ENCODE measurements at places on chromosomes 1 and 21.

DNA sequence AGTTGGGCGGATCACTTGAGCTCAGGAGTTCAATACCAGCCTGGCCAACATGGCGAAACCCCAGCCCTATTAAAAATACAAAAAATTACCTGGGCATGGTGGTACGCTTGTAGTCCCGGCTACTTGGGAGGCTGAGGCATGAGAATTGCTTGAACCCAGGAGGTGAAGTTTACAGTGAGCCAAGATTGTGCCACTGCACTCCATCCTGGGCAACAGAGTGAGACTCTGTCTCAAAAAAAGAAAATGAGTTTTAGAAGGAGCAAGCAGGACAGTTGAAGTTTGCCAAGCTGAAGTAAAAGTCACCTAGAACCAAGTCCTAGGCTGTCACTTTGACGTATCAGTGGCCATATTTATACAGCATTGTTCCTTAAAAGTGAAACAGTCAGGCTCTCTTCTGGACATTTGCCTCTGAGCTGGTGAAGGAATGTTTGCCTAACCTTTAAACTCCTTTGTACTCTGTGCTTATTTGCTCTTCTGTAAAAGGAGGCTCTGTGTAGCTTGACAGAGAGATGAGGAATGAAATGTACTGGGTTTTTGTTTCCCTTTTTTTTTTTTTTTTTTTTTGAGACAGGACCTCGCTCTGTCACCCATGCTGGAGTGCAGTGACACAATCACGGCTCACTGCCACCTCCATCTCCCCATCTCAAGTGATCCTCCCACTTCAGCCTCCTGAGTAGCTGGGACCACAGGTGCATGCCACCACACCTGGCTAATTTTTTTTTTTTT, 2.8 kb downstream of the RAB4A start:
- H3K36me3 ChIP-seq, result no peaks in the 10 kb centered on the region
- H3K4me1 ChIP-seq, result peaks cover 9% of the 10 kb centered on the region
- no peak overlapping the region for H3K4me3 ChIP-seq

GRCh38 chr1:233112186-233113008, 162.0 kb downstream of the NTPCR start:
- H3K27me3 ChIP-seq, result no peaks in the 10 kb centered on the region
- DNase-seq, result no peak
- no peak overlapping the region for H3K27ac ChIP-seq
- H3K4me3 ChIP-seq, result no peak overlapping the region
- no peaks in the 10 kb centered on the region for H3K36me3 ChIP-seq

DNA sequence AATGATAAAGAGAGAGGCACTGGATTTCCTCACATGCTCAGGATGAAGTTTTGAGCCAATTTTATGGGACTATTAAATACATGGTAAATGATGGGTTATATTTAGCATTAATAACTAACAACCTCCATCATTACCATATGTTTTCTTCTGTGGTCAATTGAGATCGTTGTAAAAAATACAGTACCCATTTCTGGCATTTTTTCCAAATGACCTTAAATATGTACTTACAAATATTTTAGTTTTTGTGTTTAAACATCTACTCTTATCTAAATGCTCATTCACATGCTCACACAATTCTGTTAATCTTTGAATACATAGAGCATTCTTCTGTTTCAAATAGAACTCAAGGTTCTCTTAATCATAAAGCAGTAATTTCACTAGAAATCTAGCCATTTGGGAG, 330.0 kb upstream of the BRINP3 start:
- H3K4me1 ChIP-seq, result no peaks in the 10 kb centered on the region
- H3K27me3 ChIP-seq, result no peaks in the 10 kb centered on the region
- no peaks in the 10 kb centered on the region for H3K36me3 ChIP-seq
- H3K4me3 ChIP-seq, result no peak overlapping the region

DNA sequence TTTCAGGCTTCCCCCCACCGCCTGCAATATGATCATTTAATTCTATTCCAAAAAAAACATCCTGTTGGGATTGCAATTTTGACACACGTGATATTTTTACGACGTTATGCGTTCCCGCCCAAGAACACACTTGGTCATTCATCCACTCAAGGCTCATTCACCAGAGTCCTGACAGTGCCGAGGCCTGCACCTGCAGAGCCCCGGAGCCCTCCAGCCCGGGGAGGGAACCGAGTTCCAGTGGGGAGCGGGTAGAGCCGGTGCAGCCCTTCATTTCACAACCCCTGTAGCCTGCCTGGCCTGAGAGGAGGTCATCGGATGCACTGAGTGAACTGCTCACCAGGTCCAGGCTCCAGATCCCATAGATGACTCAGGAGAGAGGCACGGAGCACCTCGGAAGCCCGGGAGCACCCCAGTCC, 156.0 kb upstream of the BACE2 start:
- H3K4me1 ChIP-seq, result no peaks in the 10 kb centered on the region
- no peaks in the 10 kb centered on the region for H3K36me3 ChIP-seq
- H3K27ac ChIP-seq, result no peak overlapping the region
- no peak for DNase-seq
- no peaks in the 10 kb centered on the region for H3K27me3 ChIP-seq

GRCh38 chr1:22531251-22531650, 32.0 kb upstream of the EPHA8 start:
- H3K4me1 ChIP-seq, result no peaks in the 10 kb centered on the region
- no peak overlapping the region for H3K4me3 ChIP-seq
- no peak for DNase-seq
- no peak overlapping the region for H3K27ac ChIP-seq
- no peaks in the 10 kb centered on the region for H3K27me3 ChIP-seq

DNA sequence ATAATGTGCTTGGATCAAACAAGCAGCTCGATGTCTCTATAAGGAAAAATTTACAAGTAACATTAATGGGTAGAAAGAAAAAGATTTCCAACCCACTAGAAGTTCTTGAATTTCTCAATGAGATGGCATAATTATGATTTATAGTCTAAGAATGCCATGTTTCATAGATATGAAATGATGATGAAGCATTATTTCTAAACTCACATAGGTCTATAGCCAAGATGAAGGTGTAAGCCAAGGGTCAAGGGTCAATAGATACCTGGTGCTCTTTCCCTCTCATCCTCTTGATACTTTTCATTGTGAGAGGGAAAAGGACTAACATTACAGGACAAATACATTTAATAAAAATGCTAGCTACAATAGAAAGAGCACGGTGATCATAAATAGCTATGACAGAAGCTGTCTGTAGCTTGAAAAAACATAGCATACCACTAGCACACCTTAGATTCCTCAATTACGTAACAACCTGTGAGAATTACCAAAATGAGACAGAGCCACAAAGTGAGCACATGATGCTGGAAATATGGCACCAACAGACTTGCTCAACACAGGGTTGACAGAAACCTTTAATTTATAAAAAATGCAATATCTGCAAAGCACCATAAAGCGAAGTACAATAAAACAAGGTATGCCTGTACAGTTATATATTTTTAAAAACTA, 26.3 kb upstream of the F13B start:
- H3K27me3 ChIP-seq, result no peaks in the 10 kb centered on the region
- no peak overlapping the region for H3K27ac ChIP-seq
- peaks cover 11% of the 10 kb centered on the region for H3K36me3 ChIP-seq

DNA sequence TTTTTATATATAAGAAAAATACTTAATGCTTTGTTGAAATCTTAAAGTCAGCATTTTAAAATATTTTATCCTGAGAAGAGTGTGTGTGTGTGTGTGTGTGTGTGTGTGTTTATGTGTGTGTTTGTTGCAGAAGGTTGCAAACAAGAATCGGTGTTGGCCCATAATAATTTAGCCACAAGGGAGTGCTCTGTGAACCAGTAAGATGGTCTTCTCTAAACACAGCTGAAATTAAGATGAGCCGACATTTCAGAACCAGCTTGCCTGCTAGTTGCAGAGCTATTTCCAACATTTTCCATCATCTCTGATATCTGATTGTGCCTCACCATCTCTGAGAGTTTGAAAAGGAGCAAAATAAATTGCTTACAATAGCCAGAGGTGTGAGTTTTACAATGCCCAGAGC, 158.8 kb upstream of the SGIP1 start:
- H3K27me3 ChIP-seq, result no peaks in the 10 kb centered on the region
- DNase-seq, result no peak
- peak overlapping the region; percentile 81 for H3K27ac ChIP-seq
- H3K36me3 ChIP-seq, result no peaks in the 10 kb centered on the region
- no peak overlapping the region for H3K4me3 ChIP-seq
- H3K4me1 ChIP-seq, result peaks cover 69% of the 10 kb centered on the region

GRCh38 chr1:73910466-73910865, 287.5 kb downstream of the LRRIQ3 start:
- no peaks in the 10 kb centered on the region for H3K36me3 ChIP-seq
- no peak overlapping the region for H3K27ac ChIP-seq
- DNase-seq, result no peak
- H3K4me3 ChIP-seq, result no peak overlapping the region

DNA sequence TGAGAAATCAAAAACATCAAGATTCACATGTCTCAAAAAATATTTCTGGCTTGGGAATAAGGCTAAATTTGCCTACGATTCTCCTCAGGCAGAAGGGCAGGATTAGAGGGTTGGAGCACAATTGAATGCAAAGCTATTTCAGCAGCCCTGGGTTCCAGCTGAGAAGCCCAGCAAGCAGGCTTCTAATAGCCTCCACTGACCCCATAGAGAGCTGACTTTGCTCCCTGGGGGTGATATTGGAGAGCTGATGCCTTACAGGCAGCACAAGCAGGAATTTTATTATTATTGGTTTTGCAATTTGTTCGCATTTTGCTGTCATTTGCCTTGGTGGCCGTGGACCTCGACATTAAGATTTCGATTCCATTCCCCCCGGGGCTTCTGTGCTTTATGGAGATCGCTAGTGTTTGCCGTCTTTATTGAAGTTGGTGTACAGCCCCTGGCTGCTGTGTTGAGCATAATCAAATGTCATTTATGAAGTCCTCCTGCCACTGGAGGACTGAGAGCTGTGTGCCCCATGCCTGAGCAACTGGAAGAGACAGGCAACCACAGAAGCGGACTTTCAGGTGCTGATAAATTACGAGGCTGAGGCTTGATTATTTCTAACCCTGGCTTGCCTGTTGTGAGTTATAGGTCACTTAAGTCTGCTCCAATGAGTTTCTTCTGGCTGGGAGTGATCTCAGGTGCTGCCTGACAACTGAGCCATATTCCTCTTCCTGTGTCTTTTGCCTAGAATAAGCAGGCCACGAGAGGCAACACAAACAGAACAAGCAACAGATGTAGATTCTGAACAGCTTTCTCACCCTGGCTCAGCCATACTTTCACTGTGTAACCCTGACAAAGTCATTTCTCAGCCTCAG, 518.4 kb upstream of the CAMK1G start:
- H3K4me3 ChIP-seq, result no peak overlapping the region
- no peaks in the 10 kb centered on the region for H3K27me3 ChIP-seq
- no peak overlapping the region for H3K27ac ChIP-seq
- peaks cover 30% of the 10 kb centered on the region for H3K4me1 ChIP-seq
- H3K36me3 ChIP-seq, result no peaks in the 10 kb centered on the region
- DNase-seq, result no peak

- no peak overlapping the region for H3K4me3 ChIP-seq
- H3K27me3 ChIP-seq, result no peaks in the 10 kb centered on the region
- no peak for DNase-seq
- no peak overlapping the region for H3K27ac ChIP-seq
- H3K36me3 ChIP-seq, result no peaks in the 10 kb centered on the region
These were observed 78.6 kb downstream of the SLC25A24 start for GRCh38 chr1:108121358-108122143.

- no peak overlapping the region for H3K27ac ChIP-seq
- H3K36me3 ChIP-seq, result no peaks in the 10 kb centered on the region
- H3K4me1 ChIP-seq, result no peaks in the 10 kb centered on the region
These were observed 33.3 kb downstream of the TIAM1 start for GRCh38 chr21:31310750-31311149.

DNA sequence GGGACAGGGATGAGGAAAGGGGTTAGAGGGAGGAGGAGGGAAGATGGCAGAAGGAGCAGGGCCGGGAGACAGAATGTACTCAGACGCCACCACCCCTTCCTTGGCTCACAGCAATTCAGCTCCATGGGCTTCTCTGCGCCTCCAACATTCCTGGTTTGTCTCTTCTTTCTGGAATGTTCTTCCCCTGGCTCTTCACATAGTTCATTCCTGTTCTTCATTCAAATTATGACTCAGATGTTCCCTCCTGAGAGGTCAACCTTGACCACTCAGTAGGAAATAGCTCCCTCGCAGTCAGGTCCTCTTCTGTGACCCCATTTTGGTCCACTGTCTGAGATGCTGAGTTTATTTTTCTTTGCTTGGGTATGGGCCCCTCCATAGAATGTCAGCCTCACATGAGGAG, 203.2 kb downstream of the C1orf94 start:
- peaks cover 43% of the 10 kb centered on the region for H3K27me3 ChIP-seq
- H3K4me1 ChIP-seq, result no peaks in the 10 kb centered on the region
- no peak overlapping the region for H3K27ac ChIP-seq
- H3K4me3 ChIP-seq, result no peak overlapping the region
- no peak for DNase-seq
- no peaks in the 10 kb centered on the region for H3K36me3 ChIP-seq

DNA sequence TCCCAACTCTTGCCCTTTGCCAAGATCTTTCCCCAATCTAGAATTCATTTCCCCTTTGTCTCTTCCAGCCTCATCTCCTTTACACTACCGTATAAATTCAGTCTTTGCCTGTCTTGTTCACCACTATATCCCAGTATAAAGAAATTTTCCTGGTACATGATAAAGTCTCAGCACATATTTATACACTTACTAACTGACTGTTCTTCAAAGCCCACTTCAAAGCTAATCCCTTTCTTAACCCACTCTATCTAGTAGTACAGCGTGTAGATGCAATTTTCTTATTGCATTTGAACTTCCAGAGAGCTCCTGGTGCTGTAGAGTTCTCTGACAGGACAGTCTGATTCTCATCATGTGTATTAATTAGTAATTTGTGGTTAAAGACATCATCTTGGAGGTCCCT, 78.1 kb downstream of the LRRC53 start:
- H3K4me1 ChIP-seq, result no peaks in the 10 kb centered on the region
- DNase-seq, result no peak
- no peak overlapping the region for H3K27ac ChIP-seq
- H3K4me3 ChIP-seq, result no peak overlapping the region
- no peaks in the 10 kb centered on the region for H3K36me3 ChIP-seq
- H3K27me3 ChIP-seq, result no peaks in the 10 kb centered on the region

GRCh38 chr1:203320591-203321272, 15.4 kb downstream of the BTG2 start:
- H3K4me1 ChIP-seq, result peaks cover 67% of the 10 kb centered on the region
- no peaks in the 10 kb centered on the region for H3K27me3 ChIP-seq

GRCh38 chr1:169027607-169028320, 78.7 kb upstream of the ATP1B1 start:
- H3K27me3 ChIP-seq, result no peaks in the 10 kb centered on the region
- H3K36me3 ChIP-seq, result no peaks in the 10 kb centered on the region
- H3K4me1 ChIP-seq, result no peaks in the 10 kb centered on the region
- no peak overlapping the region for H3K27ac ChIP-seq

Data from MM.1S (cell line).